ENCODE measurements at places on chromosomes 2 and 18.

DNA sequence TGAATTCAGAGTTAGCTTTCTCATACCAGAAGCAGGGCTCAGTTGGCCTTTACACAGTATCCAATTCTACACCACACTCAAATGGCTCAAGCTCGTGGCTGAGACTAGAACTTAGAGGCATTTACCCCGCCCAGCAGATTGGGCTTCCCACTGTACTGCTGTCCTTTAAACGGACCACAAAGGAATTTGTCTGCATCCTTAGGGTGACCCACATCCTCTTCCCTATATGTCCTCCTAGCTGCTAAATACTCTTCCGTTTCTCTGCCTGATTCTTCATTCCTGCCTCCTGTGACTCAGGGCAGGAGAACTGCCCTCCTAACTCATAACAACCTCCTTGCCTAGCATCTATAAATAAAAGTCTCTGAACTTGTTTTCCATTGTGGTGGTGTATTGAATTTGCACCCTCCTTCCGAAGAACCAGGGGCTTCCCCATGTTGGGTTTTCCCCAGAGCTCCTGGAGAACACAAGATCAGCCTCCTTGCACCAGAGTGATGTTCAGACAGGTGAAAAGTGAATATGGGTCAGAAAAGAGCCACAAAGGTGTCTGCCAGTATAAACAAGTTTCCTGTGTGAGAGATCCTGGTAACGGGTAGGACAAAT is 32.0 kb upstream of the MC4R start:
- no peak for DNase-seq

- DNase-seq = no peak
Observed at GRCh38 chr2:9346885-9347284, 76.4 kb downstream of the ITGB1BP1 start.

- DNase-seq = no peak
Observed at GRCh38 chr2:217950401-217950871, 52.4 kb downstream of the TNS1 start.

- no peak for DNase-seq
Observed at GRCh38 chr2:149070681-149071320, 32.3 kb downstream of the LYPD6B start.

DNA sequence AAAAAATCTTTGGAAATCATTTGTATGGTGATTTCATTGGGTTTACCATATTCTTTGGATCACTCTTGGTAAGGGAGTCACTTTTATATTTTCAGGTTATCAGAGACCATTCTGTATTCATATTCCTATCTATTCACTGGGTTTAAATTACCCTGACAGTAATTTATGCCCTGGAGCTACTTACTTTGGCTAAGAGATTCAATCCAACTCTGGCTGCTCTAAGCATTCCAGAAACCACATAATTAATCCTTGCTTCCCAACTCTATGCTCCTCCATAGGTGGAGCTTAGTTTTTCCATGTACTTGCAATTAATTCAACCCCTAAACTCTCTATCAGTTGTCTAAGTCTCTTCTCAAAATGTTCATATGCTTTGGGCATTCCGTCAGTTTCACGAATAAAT is 336.3 kb downstream of the AGPS start:
- DNase-seq = no peak

DNA sequence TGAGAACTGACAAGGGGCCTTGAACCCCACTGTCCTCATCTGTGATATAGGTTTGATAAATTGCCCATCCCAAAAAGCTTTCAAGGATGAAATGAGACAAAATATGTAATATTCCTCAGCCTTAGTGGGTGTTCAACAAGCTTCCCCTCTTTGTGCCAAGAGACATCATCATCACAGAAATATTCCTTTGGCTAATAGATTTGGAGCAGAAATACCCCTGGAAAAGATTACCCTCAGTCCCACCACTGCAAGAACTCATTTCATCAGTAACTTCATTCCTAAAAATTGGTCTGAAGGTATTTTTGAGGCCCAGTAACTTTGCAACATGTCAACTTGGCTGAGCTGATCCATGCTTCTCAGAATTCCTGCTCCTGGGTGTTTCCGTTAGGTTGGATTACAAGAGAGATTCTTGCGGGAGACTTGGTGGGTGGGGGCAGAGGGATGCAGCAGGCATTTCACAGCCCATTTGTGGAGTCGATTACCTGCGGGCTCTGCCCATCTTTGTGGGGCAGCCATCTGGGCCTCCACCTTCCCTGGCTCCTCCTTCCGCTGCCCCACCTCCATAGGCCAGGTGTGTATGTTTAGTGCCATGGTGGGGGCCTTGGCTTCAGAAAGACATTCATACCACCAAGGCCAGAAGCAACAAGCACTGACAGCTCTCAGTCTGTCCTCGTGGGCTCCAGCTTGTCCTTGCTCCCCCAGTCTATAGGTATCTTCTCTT is 263.9 kb downstream of the GLI2 start:
- no peak for DNase-seq

GRCh38 chr2:148653437-148653836 is 8.9 kb downstream of the EPC2 start:
- no peak for DNase-seq

GRCh38 chr2:217520356-217521010 is 482.3 kb downstream of the TNS1 start:
- no peak for DNase-seq

DNA sequence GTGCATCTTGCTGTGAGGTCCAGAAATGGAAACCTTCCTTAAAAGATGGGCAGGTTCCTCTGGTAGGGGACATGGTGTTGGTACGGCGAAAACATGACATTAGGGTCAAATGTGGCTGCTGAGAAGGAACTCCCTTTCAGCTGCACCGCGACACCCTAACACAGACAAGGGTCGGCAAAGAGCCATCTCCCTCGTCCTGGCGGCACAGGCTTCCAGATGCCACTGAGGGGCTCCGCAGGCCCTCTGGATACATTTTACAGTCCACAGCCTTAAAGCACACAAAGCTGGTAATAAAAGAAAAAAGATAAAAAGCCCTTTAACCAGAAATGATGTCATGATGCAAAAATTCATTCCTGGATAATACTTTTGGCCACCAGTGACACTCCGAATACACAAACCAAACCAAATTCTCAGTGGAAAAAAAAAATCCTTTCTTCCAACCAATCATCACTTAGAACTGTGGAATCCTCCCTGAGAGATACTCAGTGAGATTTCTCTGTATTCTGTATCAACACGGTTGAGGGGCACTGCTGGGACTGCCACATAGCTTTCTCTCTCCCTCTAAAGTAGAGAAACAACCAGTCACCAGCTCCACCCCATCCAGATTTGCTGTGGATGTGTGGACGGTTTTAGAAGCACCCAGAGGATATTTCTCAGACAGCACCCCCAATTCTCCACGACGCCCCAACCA is 174.8 kb downstream of the HDAC4 start:
- no peak for DNase-seq

DNA sequence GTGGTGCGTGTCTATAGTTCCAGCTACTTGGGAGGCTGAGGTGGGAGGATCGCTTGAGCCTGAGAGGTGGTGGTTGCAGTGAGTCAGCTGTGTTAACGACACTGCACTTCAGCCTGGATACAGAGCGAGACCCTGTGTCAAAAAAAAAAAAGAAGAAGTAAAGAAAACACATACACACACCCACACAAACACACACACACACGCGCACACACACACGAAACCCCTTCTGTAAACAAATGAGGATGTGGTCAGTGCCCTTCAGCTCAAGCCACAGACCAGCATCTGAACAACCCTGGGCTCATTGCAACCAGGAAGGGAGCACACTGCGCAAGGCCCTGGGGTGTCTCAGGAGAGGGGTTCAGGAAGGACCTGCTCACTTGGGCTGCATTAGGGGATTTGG is 47.9 kb upstream of the KCNF1 start:
- no peak for DNase-seq

GRCh38 chr2:64128943-64129391 is 15.3 kb downstream of the PELI1 start:
- peak; percentile 51 for DNase-seq

DNA sequence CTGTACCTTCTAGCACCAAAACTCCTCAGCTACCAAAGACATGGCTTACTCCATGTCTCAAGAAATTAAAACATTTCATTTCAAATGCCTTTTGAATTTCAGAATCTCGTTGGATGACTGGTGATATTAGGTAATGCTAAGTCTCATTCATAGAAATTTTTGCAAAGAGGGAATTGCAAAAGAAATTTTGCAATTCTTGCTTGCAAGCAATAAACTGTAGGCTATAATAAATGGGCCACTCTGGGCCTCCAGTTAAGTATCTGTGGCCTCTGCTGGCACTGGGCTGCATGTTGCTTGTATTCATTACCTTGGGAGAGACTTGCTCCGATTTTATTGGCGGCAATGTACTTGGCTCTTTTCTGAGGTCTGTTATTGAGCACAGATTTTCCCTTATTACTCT is 2.8 kb upstream of the LCLAT1 start:
- DNase-seq = no peak

GRCh38 chr2:172481507-172482262 is 54.3 kb downstream of the ITGA6 start:
- DNase-seq = no peak

DNA sequence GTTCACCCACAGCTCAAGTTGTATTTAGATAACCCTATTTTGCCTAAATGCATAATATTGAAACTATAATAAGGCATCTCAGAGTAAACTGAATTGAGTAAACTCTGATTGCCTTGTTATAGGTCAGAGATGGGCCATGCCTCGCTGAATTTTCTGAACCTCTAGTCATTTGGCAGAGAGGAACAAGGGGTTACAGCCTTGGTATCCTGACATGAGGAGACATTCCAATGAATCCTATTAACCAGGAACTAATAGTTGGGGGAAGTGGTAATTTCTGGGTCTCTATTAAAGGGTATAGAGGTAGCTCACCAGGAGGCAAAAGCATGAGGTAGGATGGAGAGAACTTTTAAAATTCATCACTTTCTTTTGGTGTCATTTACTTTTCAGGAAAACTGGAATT is 227.4 kb upstream of the CHST9 start:
- no peak for DNase-seq

Data from activated CD4-positive, alpha-beta T cell treated with anti-CD3 and anti-CD28 coated beads, Interleukin-10, Interleukin-2, amounts not matched to agents 100 ng/mL and 50 ng/mL, durations not matched to agents 16 hours and 8 hours (primary cell).